Esophagus mucosa (tissue), 1 donor: ENCODE measurements at places on chromosomes 2 and 18. TPM values are rescaled to one million over a fixed set of nuclear protein-coding genes. Genes with fewer than 3 reads are reported as not detected.

The DHX57 gene
- 9.0 TPM for total RNA-seq

The NPPC gene
- 2.1 TPM for total RNA-seq

The MDH1B gene
- 0.76 TPM for total RNA-seq

The ONECUT2 gene
- under 0.01 TPM for total RNA-seq

The GREB1 gene
- total RNA-seq, result 0.60 TPM

- peak; percentile 19 for ATAC-seq
These were observed 90.0 kb upstream of the PPP1CB start for GRCh38 chr2:28661589-28662001.

- ATAC-seq, result peak; percentile 18
These were observed 42.2 kb upstream of the SMAD7 start for GRCh38 chr18:48992791-48993555.

DNA sequence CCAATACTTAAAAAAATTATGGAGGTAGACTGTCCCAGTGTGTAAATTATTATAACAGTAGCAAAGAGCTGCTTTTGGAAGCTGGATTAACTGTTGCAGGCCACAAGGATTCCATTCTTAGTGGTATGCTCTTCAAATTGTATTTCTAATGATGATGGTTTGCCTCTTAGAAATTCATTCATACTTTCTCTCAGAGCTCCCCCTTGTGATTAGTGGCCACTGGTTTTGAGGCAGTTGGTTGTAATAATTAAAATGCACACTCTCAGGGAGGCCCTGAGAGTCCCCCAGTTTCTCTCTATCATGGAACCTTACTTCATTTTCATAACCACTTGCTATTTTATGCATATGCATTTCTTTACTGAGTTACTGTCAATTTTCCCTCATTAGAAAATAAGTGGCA is 122.5 kb downstream of the PLA2R1 start:
- no peak for ATAC-seq

- no peak for ATAC-seq
These were observed 26.3 kb downstream of the KIF3C start for GRCh38 chr2:25955869-25956535.

DNA sequence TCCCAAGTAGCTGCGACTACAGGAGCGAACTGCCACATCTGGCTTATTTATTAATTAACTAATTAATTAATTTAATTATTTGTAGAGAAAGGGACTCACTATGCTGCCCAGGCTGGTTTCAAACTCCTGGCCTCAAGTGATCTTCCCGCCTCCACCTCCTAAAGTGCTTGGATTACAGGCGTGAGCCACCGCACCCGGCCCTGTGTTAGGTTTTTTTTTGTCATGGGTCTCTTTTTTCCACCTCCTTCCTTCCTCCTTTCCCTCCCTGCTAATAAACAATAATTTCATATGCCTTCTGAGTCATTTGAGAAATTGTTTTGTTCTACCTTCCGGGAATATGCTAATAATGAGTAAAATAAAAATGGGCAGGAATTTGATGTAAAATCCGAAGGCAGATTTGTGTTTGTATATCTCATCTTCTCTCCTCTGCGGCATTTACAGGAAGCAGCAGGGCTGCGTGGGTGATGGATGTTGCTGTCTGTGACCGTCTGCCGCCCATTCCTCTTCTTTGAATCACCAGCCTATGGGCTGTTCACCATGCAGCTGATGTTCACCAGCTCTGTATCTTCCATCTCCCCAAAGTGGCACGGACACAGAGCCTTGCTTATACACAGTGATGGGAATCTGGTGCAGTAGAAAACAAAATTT is 89.9 kb downstream of the ACSL3 start:
- ATAC-seq, result no peak

DNA sequence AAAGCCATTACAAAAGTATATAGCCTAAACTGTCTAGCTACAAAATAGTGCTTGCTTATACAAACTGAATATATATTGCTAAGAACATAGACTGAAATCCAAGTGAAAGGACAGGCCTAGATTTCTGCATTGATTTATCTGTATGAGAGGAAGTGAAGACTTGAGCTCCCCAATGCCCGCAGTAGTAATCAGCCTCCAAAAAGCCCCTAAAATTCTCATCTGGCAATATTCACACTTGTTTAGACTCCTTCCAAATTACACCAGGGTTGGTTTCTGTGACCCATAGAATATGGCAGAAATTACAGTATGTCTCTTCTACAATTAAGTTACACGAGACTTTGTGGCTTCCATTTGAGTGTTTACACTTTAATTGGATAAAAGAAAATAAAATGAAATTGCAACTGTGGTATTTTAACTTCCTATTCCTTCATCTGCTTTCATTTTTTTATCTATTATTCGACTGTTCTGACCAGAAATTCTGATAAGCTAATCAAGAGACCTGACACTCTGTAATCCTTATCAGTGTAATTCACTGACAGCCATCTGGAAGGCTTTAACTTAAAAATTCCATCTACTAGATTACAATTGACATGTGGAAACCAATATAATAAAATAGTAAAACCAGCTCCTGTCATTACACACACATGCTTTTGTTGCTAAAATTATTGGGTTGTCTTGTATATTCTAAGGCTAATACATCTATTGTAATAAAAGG is 21.1 kb downstream of the ABCB11 start:
- ATAC-seq, result no peak

DNA sequence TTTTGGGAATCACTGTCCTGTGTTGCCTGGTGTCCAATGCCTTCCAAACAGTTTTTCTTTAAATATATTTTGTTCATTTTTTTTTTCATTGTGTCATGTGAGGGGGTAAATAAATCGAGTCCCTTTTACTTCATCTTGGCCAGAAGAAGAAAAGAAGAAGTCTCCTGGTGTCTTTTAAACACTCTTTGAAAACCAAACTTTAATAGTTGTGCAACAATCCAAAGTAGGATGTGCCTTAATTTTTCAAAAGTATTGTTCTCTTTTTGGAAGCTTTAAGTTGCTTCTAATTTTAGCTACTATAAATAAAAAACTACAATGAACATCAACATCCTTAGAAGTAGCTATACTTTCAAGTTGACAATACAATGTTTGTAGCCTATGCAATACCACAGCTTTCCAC is 154.9 kb downstream of the ATAD2B start:
- ATAC-seq, result no peak

DNA sequence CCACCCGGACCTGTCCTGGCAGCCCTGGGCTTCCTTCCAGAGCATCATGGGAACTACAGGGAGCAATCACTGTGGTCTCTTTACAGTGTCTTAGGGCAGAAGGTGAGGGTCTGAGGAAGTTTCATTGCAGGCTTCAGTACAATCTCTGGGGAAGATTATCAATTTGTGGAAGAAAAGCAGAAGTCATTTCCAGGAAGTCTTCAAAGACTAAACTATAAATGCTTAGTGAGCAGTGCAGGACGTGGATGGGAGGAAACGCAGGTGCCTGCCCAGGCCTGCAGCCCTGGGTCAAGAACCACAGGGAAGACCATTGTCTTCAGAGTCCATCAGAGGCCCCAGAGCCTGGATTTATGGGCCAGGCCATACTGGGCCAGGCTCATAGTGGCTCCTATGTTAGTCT is 54.3 kb downstream of the INO80C start:
- ATAC-seq, result no peak

DNA sequence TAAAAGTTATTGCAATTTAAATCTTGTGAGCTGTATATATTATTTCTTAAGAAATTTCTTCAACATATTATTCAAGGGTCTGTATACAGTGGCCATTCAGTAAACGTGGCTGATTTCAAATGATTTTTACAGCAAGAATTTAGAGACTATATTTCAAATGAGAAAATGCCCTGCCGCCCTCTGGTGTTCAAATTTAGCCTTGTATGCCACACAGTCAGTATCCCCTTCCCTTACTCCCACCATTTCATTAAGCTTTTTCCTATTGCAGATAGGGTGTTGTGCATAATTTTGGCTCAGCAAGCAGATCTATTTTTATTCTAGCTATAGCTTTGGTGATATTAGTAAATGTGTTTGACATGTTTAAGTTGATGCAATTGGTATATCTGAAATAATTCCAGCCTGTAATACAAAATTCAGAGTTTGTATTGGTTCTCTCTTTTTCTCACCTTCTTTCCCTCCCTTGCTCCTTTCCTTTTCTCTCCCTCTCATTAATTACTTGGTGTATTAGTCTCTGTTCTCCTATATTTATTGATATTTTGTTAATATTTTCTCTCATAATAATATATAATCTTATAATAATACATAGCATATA is 22.8 kb upstream of the SCN7A start:
- ATAC-seq, result no peak

DNA sequence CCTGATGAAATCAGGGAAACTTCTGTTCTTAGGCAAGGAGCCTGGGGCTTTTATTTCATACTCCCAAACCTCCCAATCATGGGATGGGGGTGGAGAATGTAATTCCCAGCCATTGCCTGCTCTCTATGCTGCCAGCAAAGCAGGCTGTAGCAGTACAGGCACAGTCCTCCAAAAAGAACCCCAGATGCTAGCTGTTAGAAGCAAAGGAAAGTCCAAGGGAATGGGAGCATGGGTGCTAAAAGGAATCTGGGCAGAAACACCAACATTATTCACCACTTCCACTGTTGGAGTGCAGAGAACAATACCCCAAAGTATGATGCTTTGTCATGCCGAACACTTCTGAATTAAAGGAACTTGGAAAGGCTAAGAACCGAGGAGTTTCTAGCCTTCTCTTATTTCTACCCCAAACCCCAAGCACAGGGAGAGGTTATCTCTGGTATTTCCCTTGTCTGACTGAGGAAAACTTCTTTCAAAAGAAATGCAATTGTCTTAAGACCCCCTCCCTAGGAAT is 24.7 kb downstream of the MDH1 start:
- no peak for ATAC-seq

DNA sequence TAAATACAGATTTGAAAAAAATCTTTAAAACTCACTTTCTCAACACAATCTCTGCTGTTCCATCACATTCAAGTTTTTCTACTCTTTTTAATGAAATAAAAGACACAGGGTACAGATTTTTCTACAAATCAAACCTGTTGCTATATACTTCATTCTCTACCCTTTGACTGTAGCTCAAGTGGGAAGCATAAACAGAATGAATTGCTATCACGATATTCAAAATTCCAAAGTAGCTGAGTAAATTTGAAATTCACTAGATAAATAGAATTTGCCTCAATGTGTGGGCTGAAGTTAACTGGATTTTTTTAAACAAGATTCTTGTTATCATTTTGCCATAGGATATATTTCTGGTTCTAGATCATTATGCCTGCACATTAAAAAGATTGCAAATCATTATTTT is 185.9 kb downstream of the ZNF521 start:
- no peak for ATAC-seq

- ATAC-seq, result no peak
These were observed 37.3 kb upstream of the DNAH7 start for GRCh38 chr2:196105951-196106350.

DNA sequence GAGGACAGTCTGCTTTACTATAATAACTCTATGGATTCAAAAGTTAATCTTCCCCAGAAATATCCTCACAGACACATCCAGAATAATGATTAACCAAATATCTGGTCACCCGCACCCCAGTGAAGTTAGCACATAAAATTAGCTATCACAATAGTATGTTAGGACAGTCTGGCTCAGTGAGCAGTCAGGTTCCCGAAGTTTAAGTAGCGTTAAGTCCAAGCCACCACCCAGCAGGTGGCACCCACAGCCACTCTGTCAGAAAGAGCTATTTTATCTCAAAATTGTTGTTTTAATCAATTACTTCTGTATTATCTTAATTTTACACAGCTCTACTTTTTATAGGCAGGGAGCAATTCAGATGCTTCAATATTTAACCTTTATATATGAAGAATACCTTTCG is 537.5 kb downstream of the MBD2 start:
- no peak for ATAC-seq

GRCh38 chr2:146467425-146467824 is 1377.4 kb upstream of the ACVR2A start:
- ATAC-seq, result no peak
